ENCODE measurements at places on chromosomes 12 and 14.

- DNase-seq, result no peak
These were observed 961.8 kb downstream of the FLRT2 start for GRCh38 chr14:86491743-86492142.

DNA sequence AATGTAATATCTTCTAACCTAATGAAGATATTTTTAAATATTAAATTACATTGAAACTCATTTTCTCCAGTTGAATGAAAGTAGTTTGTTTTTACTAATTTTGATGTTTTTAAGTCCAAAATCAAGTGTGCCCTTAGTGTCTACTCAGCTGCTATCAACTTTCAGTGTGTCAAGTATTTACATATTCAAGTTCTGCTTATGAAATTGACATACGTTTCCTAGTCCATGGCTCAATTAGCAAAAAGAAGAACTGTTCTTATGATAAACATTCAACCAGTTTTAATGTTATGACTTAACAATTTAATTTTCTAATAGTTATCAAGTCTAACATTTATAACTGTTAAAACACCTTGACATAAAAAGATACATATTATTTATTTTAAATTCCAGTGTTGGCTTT, 137.1 kb downstream of the DUSP6 start:
- no peak for DNase-seq

DNA sequence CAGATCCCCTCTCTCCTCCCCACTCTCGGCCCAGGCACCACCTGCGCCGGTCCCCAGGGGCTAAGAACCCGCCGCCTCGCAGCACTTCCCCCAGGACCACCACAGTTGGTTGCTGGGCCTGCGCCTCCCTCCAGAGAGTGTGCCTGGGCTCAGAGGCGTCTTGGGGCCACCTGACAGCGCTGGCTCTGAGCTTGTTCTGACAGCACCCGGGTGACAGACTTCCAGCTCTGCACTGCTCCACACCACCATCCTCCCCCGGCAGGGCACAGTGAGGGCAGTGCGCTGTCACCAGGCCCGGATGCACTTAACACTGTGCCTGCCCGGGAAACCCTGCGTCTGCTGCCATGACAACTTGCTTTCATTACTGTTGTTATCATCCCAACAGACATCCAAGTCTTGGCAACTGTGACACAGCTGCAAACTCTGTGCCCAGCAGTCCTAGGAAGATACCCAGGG, 6.6 kb downstream of the BRF1 start:
- peak; percentile 12 for DNase-seq

GRCh38 chr12:11564984-11565651, 84.4 kb upstream of the ETV6 start:
- no peak for DNase-seq

DNA sequence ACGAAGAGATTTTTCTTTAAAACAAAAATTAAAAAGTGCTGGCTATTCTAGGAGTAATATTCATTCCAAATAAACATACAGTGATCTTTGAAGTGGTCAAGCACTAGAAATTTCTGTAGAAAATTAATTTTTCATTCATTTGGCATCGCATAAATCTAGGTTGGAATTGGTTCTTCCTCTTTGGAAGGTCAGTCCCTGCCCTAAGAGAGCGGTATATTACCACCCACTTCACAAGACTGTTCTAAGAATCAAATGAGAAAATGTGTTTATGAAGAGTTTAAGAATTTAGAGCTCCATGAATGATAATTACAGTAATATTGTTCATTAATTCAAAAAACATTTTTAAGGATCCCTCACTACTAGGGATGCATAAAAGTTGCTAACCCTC, 444 bp upstream of the GEMIN2 start:
- DNase-seq, result no peak

- DNase-seq, result no peak
These were observed 83.4 kb downstream of the PDE3A start for GRCh38 chr12:20451761-20452160.

GRCh38 chr12:9647825-9648700, 21.4 kb upstream of the CLEC2D start:
- DNase-seq, result peak; percentile 73

DNA sequence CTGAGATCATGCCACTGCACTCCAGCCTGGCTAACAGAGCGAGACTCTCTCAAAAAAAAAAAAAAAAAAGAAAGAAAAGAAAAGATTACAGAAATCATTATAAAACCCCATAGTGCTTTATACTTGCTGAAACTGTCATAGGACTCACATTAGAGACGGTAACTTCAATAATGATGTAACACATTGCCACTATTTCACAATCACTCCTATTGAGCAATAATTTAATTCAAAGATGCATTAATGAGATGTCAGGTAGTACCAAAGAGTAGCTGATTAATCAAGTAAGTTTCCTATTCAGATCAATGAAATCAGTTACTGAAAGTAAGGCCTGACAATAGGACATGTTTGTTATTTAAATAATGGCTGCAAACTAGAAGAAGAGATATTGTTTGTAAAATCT, 751.5 kb upstream of the ALG10B start:
- DNase-seq, result no peak

- DNase-seq, result no peak
These were observed 51.4 kb downstream of the LEMD3 start for GRCh38 chr12:65220761-65221160.

DNA sequence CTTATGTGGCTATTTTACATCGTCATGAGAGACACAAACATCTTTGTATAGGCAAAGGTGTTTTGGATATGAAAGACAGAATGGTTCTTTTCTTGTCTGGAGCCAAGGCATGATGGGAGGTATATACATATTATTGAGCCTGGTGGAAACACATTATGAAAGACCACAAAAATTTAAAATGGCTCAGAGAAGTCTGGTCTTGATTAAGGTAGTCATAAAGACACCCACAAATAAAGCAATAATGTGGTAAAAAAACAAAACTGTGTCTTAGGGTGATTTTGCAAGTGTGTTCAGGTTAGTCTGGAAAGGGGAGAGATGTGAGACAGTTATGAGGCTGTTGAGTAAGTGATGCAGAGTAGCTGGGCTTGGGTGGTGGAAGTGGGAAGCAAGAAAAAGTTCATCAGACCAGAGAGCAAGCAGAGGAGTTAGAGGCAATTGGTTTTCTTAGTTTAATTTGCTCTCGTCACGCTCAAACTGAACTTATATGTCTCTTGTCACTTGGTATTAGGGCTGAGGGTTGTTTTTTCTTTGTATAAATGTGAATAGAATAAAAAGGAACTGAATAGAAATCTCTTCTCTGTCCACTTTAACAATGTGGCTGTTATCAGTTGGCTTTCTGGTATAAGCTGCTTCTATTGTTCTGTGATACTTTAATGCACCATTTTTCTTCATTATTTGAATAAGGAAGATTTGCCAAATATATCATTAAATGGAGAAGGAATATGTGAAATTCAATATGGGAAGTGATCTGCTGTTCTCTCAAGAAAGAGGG, 115.0 kb downstream of the AKAP6 start:
- no peak for DNase-seq

DNA sequence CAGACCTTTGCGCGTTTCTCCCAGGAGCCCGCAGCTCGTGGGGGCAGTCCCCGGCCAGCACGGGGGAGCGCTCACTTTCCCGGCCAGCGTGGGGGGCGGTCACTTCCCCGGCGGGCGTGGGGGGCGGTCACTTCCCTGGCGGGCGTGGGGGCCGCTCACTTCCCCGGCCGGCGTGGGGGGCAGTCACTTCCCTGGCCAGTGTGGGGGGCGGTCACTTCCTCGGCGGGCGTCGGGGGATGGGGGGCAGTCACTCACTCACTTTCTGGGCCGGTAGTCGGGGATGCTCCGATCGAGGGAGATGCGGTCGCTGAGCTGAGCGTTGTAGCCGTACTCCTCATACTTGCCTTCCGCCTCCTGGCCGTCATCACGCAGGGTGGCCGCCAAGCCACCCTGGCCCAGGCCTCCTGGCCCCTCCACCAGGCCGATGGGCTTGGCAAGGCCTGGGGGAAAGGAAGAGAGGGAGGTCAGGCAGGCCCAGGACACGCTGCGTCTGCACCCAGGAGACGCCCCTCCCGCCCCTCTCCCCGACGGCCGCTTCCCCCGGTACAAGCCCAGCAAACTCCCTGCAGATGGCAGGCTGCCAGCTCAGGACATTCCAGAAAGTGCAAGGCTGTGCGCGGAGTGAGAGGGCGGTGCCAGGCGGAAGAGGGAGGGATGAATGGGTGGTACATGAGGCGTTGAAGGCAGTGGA, 43.3 kb downstream of the GALNT9 start:
- no peak for DNase-seq

- DNase-seq, result no peak
These were observed 2.3 kb downstream of the MTA1 start for GRCh38 chr14:105421723-105422615.

- peak; percentile 21 for DNase-seq
These were observed 121.7 kb downstream of the PPM1H start for GRCh38 chr12:62813031-62813829.

DNA sequence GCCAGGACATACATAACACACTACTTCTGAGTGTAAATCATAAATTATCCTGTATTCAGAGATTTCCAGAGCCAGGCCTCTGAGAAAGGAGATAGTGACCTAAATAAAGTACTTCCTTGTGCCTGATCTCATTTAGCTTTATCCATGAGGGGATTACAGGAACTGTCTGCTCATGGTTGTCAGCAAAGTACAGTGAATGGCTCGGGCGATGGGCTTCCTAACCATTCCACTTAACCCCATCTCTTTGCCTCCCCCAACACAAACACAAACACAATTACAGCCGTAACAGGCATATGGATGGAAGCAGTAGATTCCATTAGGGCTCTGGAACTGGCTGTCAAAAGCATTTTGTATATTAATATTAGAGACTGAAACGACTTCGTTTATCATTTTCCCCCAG, 206.7 kb upstream of the CPNE8 start:
- no peak for DNase-seq

GRCh38 chr12:64991121-64991611, 129.9 kb downstream of the WIF1 start:
- DNase-seq, result no peak

DNA sequence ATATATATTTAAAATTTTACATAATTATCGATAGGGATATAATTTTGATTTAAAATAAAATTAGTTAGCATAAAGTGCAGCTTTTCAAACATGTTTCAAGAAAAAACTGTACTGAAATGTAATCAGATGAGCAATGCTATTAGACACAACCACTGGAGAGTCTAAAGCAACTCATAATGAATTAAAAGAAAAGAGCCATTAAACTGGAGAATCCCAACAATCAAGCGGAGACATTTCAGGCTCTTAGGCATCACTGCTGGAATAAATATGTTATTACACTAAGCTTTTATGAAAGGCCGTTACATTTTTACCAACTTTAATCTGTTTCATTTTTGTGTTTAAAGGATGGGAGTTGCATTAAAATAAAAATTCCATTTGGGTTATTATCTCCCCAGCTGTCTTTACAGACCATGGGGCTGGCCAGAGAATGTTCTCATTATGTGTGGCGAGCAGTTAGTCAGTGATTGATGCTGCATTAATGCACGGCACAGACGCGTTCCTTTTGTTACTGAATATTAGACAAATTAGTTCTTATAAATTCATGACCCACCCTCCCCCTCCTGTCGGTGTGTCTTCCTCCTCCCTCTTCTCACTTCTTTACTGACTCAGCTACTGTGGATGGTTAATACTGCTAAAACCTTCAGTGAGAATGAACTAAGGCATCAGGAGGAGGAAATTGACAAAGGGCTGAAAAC, 156.8 kb downstream of the PDZRN4 start:
- DNase-seq, result no peak

DNA sequence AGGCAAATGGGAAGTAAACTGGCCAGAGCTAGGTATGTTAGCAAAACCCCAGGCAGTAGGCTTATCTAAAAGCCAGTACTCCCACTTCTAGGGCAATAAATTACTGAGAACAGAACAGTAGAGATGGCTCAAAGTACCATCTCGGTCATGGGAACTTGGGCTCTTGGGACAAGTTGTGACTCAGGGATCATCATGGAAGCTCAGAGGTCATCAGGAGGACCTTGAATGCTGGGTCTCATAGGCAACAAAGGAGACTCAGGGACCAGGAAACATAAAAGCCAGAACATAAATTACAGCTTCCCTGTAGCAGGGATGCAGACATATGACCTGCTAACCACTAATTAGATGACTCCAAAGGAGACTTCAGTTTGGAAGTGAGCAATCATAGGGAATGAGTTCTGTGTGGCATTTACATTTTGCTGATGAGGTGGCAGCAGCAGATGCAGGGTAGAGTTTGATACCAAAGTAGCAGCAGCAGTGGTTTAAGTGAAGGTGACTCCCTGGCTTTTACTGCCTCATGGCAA, 97.6 kb upstream of the SCAF11 start:
- DNase-seq, result no peak

- DNase-seq, result no peak
These were observed 11.1 kb upstream of the LGALS3 start for GRCh38 chr14:55117803-55118441.

DNA sequence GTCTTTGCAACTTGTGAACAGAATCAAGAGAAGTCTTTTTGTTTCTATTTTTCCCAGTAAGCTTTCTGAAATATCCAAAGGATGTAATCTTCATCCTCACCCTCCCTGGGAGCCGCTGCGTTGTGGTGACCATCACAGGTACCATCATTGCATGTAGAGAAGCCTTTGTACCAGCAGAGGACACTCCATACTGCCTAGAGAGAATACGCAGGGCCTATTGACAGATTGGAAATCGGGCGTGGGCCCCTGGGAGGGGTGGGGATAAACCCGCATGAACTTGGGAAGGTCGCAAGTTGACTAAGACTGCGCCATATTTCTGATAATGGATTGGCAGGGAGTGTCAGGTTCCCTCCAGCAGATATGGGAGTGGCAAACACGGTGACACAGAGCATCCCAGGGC, 12.7 kb downstream of the KRT1 start:
- DNase-seq, result no peak

DNA sequence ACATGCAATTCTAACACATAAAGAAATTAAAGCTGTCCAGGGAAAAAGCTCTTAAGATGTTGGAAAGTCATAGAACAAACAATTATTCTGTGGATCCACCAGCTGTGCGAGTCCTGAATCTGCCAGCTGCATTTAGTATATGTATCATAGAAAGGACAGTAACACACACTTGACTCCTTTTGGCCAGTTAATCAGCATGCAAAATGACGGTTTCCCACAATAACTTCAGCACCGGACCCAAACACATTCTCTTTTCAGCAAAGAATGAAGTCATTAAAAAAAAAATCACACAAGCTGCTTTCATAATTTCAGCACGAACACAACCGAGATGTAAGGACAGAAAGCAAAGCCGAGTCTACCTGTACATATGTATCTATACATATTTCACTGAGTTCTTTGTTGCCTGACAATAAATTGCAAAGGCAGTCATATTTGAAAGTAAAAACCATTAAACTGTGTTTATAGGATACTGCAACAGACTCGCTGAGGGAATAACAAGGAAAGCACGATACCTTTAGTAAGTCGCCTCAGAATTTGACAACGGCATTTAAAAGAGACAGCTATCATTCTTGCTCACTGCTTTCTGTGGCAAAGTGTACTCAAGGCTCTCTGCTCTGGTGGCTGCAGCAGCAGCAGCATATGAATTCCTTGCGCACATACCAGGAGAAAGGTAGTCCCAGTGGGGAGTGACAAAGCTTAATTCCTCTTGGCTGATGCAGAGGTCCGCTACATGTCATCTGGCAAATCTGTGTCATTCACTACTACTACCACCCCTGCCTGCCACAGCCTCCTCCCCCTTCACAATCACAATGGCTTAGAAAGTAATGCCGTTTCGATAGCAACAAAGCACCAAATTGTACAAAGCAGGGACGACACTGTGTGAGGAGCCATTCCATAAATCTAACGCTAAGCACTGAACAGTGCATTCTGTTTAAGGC, at the start of gene GRIP1:
Gene GRIP1 (minus strand): TSS at position 739 of the 938 bp plus-strand sequence. CDS start 172 bp downstream, at position 567.
- no peak for DNase-seq

- peak; percentile 73 for DNase-seq
These were observed 25.0 kb downstream of the HIP1R start for GRCh38 chr12:122860040-122860853.

Measured in activated T-cell treated with anti-CD3 and anti-CD28 coated beads for 4 hours (primary cell).